ENCODE measurements at places on chromosomes 11 and 22.
A peak's percentile ranks its signal among the peaks of the same experiment; 100 is the strongest.

DNA sequence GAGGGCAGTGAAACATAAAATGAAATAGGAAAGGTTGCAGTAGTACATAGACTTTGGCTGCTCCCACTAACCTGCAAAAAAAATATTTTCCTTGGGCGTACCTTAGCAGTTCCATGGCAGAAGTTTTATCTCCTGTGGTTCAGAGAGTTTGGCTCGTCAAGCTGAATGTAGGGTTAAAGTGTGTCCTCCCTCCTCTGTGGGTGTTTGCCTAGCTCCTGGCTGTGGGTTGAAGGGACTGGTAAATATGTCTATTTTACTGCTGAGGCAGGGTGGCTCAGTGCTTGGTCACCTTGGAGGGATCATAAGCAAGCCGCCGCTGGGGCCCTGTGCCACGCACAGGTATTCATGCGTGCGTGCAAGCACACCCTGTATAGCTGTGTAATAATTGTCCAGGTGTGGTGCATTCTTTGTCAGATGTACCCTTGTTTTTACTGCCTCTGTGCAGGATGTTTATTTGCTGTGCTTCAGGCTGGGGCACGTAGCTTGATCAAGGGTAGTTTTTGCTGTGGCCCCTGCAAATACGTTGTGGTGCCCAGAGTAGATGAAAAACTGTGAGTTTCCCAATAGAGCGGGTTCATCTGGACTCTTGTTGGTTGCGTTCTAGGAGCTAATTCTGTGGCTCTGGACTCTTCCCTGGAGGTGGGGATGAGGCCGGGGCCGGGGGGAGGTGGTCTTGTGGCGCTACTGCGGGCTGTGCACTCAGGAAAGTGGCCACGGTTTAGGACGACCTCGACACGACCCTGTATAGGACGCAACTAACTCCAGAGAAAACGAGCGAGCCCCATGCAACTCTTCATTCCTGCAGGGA lies 732 bp upstream of the SORL1 start:
- DNase-seq: no peak

DNA sequence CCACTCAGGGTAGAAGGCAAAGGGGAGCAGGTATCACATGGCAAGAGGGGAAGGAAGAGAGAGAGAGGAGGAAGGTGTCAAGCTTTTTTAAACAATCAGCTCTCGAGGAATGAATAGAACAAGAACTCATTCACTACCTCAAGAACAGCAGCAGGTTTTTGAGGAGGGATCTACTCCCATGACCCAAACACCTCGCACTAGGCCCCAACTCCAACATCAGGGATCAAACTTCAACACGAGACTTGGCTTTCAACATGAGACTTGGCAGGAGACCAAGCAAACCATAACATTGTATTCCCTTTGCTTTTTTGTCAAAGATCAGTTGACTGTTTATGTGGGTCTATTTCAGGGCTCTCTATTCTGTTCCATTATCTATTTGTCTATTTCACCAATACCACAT lies 26.9 kb upstream of the APOBEC3A start:
- DNase-seq: no peak

GRCh38 chr22:50035976-50036724 lies 21.9 kb downstream of the TTLL8 start:
- DNase-seq: no peak

GRCh38 chr22:46783721-46784120 lies 21.3 kb downstream of the TBC1D22A start:
- DNase-seq: no peak

- peak; percentile 94 for DNase-seq
These were observed 80.2 kb downstream of the CCDC34 start for GRCh38 chr11:27282806-27283205.

DNA sequence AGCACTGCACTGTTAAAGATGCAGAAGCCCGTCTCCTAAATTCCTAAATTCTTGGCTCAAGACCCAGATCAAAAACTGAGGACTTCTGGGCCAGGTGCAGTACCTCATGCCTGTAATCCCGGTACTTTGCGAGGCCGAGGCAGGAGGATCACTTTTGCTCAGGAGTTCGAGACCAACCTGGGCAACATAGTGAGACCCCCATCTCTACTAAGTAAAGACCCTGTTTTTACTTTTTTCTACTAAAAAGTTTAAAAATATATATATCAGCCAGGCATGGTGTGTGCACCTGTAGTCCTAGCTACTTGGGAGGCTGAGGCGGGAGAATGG lies 29.7 kb downstream of the PDGFB start:
- DNase-seq: no peak

DNA sequence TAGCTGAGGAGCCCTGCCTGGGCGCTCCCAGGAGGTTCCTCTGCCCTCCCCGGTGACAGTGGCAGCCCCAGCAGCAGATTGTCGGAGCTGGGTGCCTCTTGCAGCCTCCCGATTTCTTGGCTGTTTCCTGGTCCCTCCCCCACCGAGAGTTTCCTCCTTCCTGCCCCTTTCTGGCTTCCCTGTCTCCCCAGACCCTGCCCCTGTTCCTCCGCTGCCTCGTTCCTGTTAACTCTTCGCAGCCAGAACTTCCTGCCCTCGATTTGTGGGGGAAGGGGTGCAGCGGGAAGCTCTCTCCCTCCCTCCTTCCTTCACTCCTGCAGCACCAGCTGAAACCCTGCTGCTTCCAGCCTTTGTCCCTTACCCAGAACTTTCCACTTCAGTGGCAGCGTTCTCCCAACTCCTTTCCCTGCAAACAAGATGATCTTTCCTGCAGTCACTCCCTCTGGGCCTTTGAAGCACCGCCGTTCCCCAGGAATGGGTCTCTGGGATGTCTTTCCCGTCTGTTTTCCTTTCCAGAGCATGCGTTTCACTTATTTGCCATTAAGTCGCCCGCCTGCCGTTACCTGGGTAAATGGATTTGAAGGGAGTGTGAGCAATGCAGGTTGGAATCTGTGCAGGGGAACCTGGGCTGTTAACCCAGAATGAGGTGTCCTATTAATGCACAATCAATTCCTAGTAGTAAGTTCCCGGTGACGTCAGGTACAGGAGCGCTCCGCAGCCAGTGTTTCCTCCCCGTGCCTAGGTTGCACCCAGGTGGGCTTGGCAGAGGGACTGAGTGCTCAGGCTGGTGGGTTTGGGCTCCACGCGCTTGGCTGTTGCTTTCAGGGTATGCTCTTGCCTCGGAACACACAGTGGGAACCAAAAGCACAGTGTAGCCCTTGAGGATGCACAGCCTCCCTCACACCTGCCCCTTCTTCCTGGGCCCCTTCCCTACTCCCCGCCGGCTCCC lies 4.3 kb downstream of the GRK2 start:
- DNase-seq: peak; percentile 38

GRCh38 chr11:124920870-124921609 lies 2.0 kb downstream of the HEPN1 start:
- DNase-seq: peak; percentile 88

GRCh38 chr11:86390487-86390886 lies 15.8 kb downstream of the CCDC81 start:
- DNase-seq: no peak

DNA sequence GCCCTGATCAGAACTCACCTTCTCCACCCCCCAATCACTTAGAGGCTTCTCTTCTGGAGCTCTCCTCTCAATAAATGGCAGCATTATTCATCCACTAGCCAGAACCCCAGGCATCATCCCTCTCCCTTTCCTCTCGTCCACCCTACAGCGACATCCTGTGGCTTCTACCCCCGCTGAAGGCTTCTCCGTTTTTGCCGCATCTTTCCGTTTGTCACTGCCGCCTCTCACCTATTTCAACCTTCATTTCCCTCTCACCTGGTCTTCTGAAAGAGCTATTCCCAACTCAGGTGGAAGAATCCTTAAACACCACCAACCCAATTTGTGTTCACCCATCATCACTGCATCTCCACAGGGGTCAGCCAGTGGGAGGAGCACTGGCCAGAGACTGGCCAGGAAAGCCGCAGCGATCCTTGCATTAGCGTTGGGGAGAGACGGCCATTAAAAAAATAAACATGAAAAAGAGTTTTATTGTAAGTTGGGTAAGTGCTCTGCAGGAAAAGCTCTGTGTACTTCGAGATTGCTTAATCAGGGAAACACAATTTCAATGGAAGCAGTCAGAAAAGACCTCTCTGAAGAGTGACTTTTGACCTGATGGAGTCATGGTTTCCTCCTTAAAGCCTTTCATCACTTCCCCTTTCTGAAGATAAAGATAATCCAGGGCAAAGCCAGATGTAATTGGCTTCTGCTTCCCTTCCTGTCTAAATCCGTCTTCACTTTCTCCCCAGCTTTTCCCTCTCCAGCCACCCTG lies 36.7 kb downstream of the SPATA19 start:
- DNase-seq: no peak

DNA sequence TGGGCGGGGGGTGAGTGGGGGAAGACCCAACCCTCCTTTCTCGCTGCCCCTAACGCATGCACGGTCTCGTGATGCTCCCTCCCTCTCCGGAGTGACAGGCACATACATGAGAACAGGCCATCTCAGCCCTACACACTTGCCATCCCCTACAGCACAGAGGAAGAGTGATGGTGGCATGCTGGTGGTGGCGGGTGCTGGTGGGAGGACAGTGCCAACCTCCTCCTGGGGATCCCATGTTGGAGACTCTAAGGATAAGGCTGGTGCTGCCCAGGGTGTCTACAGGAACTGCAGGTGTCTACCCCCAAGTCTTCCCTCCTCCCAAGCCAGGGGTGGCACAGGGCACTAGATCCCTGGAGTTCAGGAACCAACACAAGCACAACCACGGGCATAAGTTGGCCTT lies 6.7 kb upstream of the NLRX1 start:
- no peak for DNase-seq

DNA sequence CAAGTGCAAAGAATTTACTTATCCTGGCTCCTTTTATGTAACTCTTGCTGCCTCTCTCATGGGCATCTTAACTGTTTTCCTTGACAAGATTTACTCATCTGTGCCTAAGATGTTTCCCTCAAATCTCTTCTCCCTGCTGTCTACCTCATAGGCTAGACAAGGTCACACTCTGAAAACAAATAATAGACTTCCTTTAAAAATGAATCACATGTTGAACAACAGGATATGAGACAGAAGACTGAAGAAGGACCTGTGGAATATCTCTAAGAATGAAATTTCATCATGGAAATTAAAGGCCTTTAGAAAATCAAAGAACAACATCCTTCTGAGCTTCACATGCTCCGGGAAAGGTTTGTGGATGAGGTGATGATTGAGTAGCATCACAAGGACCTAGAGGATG lies 6.0 kb upstream of the SCGB2A2 start:
- DNase-seq: no peak

- peak; percentile 55 for DNase-seq
These were observed 789 bp downstream of the SIK2 start for GRCh38 chr11:111602865-111603610.

DNA sequence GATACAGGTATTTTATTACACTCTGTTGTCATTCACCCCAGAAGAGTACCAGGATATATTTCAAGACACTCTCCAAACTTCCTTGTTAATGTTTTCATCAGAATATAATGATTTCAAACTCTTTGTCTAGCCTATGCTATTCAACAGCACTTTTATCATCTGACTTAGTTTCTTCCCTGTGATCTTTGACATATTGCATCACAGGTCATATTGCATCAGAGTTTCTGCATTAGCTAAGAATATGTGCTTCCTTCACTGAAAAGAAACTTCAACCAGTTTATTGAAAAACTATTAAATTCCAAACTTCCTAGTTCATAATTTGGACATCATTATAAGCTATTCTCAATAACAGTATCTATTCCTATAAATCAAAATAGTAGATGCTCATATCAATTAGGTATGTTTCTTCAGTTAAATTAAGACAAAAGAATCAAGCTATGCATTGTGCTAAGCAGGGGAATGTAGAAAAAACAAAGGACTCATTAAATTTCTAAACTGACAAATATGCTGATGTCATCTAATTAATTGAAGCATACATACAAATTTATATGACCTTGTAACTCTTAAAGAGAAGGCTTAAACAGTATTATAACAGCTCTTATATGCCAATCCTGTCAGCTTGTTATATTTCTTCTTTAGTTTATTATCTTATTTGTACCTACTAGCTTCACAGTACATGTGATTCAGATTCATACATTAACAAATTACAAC lies 361.8 kb upstream of the LUZP2 start:
- DNase-seq: no peak

DNA sequence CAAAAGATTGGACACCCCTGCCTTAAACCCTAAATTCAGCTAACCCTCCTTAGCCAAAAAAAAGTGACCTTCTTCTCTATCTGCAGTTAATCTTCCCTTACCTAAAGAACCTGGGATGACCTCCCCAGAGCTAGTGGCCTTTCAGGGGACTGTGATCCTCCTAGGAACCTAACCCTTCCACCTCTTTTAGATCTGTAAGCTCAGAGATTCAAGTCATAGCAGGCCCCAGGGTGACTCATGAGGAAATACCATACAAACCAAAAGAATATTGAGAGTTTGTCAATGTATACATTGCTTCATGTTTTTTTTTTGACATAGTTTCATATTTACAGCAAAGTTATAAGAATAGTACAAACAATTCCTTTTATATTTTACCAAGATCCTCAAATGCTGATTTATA lies 38.3 kb upstream of the CXCR5 start:
- peak; percentile 6 for DNase-seq

DNA sequence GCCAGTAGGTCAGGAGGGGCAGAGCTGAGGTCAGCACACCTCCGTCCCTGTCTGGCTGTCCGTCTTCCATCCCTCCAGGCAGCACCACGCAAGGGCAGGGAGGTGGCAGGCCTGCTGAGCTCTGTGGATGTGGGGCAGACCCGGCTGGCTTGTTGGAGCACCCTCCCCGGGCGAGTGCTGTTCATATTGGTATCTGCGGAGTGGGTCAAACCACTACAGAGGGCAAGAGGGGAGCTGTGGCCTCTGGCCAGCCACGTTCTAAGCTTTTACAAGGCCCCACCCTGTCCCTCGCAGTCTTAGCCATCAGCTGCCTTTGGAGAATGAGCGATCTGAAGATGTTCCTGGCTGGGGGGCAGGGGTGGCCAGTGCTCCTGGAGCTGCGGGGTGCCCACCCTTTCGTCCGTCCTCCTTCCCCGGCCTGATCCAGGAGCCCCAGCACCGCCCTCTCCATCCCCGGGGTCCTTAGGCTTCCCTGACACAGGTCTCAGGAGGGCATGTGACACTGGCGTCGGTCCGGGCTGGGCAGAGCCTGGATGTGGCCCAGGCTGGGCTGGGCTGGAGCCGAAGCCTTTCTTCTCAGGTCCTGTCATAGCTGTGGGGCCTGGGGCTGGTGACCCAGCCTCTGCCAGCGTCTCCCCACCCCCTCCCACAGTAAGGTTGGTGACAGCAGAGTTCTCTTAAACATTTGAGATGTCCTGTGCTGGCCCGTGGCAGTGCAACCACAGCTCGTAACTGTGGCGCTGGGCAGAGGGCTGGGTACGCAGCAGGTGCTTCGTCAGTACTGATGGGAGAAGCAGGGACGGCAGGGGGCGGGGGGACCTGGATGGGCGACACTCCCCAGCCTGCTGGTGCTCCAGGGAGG lies 31.7 kb upstream of the GRAMD4 start:
- no peak for DNase-seq

DNA sequence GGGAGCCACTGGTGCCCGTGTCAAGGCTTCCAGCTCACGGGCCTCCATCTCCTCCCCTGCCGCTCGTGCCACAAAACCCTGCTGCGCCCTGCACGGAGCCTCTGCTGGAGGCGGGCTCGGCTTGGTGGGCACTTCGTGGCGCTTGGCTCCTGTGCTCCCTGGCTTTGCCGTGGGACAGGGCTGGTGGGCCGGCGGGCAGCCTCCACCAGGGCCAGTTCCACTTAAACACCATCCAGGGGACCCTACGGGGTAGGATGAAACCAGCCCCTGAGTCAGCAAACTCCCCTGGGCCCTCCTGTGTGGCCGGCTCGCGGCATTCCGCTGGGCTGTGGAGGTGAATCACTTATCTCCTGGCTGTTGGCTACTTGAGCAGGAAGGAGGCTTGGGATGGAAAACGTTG lies 1304.6 kb downstream of the BRD1 start:
- DNase-seq: peak; percentile 20
